ENCODE measurements at places on chromosomes 5 and 9.

DNA sequence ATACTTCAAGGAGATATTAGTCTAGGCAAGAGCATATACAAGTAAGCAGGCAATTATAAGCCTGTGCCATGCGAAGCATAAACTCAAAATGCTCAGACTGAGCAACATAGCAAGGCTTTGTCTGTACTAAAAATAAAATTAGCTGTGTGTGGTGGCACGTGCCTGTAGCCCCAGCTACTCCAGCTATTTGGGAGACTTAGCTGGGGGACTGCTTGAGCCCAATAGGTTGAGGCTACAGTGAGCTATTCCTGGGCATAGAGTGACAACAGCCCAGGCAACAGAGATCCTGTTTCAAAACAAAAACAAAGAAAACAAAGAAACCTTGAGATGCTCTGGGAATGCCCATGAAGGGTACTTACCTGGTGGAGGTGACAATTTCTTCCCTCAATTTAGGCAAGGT is 130.5 kb upstream of the ZNF608 start:
- no peak for DNase-seq

DNA sequence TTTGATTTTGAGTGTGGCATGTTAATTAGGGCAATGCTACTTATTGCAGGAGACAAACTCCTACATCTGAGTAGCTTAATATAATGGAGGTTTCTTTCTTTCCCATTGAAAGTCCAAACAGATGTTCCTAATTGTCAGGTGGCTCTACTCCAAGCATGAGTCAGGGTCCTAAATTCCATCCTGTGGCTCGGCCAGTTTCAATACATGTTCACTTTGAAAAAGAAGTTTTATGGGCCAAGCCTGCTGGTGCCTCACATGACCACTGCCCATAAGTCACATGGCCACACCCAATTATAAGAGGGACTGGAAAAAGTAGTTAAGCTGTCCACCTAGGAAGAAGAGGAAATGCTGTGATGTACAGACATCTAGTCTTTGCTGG is 170.4 kb downstream of the ARRDC3 start:
- no peak for DNase-seq

DNA sequence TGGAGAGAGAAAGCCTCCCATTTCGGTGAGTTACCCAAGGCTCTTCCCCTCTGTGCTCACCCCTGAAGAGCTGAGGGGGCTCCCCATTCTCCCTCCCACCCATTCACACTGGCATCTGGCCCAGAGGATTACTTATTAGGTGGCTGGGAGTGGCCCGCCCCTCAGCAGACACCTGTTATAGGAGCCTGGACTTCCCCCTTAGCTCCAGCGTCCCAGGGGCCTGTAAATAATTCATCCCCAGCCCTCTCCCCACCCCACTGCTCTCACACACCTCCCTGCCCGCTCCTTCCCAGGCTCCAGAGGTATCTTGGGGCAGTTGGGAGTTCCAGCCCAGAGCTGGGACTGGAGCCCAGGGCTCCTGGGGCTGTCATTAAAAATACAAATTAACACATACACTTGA is 11.6 kb upstream of the SLC6A7 start:
- no peak for DNase-seq

GRCh38 chr5:59275510-59276324 is 617.8 kb downstream of the PDE4D start:
- DNase-seq: no peak

DNA sequence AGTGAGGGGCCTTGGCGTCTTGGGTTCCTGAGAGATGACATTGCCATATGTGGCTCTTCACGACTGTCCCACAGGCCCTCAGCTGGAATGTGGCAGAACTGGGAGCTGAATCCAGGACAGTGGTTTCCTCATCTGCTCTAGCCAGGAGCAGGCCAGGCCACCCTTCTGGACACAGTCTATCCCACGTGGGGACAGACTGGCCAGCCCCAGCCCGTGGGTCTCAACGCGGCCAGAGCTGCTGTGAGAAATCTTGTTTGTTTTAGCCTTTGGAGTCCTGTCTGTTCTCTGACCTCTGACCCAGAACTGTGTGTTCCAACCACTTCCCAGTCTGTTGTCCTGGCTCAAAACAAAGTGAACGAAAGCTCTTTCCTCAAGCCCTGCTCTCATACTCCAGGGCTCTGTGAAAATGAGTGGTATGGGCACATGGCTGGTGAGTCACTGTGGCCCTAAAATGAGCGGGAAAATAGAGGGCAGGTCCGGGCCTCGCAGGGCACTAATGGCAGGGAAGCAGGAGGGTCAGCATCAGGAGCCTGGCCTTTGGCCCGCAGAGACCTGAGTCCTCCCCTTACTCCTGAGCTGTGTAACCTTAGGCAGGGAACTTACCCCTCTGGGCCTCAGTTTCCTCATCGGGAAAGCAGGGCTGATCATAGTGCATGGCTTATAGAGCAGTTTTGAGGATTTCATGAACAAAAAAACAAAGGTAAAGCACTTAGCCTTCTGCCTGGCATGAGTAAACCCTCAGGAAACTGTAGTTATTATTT is 34.8 kb upstream of the GLRX start:
- no peak for DNase-seq

DNA sequence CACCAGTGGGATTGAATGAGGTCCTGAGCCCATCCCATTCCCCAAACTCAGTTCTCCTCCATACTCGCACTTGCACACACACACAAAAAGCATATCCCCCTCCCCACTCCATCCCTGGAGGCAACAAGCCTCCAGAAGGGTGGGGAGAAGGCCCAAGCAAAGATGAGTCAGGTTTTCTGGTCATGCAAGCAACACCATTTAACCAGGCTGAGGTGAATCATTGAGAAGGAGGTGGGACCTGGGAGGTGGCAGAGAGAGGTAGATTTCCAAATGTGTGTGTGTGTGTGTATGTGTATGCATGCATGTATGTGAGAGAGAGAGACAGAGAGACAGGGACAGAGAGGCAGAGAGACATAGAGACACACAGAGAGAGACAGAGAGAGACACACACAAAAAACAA is 185.2 kb upstream of the TRIM32 start:
- no peak for DNase-seq

- DNase-seq: no peak
Observed at GRCh38 chr9:15485836-15486666, 24.7 kb downstream of the PSIP1 start.

- no peak for DNase-seq
Observed at GRCh38 chr5:150729859-150730258, 29.0 kb downstream of the DCTN4 start.

GRCh38 chr5:73823508-73823925 is 197.5 kb downstream of the ARHGEF28 start:
- no peak for DNase-seq

- no peak for DNase-seq
Observed at GRCh38 chr9:123318202-123318601, 37.8 kb upstream of the CRB2 start.

All from NCI-H748 treated with DMSO at 0.1 percent for 48 hours (cell line).